Right lobe of liver (tissue), 6 donors: ENCODE measurements at places on chromosomes 5 and 9. TPM values are rescaled to one million over a fixed set of nuclear protein-coding genes. Genes with fewer than 3 reads are reported as not detected.

DNA sequence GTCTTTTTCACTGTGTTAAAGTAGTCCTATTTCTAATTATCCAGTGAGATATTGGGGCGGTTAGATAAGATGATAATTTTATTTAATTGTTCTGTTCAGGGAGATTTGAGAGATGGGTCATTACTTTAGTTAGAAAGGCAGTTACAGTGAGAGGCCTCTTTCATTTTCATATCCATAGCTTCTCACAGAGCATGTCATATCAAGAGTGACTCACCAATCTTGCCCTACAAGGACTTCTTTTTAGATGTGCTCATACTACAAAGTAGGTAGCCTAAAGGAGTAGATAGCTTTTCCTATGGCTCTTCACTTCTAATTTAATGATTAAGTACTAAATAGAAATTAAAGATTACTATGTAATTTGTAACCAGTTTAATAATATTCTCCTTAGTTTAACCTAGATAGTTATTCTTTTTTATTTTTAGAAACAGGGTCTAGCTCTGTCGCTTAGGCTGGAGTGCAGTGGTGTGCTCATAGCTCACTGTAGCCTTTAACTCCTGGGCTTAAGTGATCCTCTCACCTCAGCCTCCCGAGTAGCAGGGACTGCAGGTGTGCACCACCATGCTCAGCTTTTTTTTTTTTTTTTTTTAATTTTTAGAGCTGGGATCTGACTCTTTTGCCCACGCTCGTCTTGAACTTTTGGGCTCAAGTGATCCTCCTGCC is 71.0 kb downstream of the FER start:
- H3K27me3 ChIP-seq, result no peaks in the 10 kb centered on the region
- H3K4me3 ChIP-seq, result no peak overlapping the region
- H3K27ac ChIP-seq, result no peak overlapping the region

The SLC36A2 gene
- not detected for total RNA-seq

The RNF130 gene
- 96.7 TPM for total RNA-seq

The PFN3 gene
- total RNA-seq, result not detected

The CDKN2A gene
- 0.30 TPM for total RNA-seq
